ENCODE measurements at places on chromosomes 11 and 22.

GRCh38 chr11:67416416-67417335, 1.2 kb downstream of the CARNS1 start:
- DNase-seq, result peak; percentile 53

GRCh38 chr11:97751405-97751804, 1269.3 kb upstream of the CNTN5 start:
- DNase-seq, result no peak

DNA sequence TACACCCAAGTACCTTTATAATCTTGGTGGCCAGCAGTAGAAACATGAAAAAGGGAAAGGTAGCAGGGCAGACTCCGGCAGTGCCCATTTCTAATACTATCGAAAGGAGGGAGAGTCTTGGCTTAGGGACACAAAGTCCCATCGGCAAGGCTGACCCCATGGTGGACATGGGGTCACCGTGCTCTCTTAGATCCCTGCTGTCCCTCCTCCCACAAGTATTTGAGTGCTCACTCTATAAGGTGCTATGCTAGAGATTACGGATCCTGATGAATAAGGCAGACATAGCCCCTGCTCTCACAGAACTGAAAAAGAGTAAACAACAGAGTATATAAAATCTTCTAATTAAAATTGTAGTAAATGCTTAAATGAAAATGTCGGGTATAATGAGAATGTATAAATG, 172.4 kb upstream of the PITPNB start:
- DNase-seq, result no peak

DNA sequence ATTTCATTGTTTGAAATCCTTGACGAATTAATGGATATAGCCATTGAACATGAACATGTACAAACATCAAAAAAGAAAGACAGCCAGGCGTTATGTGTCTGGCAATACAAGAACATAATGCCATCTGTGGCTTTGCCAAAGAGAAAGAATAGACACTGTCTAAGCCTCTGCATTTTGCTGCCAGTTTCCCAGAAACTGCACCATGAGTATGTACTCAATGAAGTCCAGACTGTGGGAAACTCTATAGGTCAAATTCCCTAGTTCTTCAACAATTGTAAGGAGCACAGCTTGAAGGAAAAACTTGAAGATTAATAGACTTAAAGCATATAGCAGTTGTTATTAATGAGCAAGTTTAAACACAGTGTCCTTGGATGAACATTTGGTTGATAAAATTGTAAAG, 71.3 kb downstream of the BBOX1 start:
- DNase-seq, result no peak

DNA sequence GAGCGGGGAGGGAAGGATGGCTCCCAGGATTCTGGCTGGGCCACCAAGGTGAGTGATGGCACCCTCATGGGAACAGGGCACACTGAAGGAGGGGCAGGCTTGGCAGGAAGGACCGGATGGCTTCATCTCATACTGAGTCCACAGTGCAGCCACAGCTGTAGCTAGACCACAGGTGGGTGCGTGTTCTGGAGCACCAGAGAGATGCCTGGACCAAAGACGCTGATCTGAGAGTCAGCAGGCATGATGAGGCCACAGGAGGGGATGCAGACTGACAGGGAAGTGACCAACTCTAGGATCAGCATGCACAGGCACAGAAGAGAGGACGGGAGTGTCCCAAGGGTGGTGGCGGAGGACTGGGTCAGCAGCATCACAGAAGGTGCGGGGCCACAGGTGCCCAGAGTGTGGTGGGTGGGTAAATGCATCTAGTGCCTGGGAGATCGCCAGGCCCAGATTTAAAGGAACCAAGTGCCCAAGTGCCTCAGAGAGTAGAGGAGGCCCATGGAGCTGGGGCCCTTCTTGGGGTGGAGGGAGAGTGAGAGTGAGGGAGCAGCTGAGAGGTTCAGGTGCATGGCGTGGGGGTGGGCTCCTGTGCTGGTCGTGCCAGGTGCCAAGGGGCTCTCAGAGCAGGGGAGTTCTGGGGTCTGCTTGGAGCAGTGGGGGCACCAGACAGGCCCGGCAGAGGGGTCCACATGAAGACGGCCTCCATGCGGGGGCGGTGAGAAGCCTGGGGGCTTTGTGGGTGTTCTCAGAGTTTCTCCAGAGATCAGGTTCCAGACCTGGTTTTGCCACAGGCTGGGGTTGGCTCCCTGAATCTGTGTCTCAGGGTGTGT, 113.7 kb downstream of the CEP164 start:
- no peak for DNase-seq

DNA sequence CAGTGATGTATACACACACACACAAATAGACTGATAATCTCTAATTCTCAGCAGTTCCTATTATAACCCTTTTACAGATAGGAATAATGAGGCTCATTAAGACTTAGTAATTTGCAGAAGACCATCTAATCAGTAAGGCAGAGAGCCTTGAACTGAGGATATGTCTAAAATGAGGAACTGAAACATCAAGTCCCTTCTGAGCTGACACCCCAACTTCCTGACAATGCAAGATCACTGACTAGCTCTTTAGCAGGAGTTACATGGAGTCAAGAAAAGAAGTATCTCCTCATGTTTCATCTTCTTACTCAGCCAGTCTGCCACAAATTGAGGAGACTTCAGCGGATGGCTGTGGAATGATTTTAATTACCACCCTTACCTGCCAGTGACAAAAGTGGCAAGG, 193.0 kb downstream of the MSANTD4 start:
- no peak for DNase-seq

DNA sequence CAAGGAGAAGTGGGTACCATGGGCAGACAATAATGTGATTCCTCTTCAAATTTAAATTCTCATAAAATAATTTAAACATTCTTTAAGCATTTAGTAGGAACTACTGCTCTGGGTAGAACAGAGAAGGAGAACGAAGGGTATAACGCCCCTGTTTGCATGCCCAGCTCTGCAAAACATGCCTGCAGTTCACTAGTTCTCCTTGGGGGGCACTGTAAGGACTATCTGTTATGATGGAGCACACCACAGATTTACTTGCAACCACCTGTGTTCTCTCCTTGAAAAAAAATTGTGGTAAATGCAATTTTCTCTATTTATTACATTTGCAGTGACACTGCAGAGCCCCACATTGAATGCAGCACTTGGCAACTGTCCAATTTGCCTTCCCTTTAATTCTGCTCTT, 100.3 kb downstream of the GUCY1A2 start:
- no peak for DNase-seq

- no peak for DNase-seq
Measured at GRCh38 chr22:29459773-29460172, 20.2 kb upstream of the NEFH start.

DNA sequence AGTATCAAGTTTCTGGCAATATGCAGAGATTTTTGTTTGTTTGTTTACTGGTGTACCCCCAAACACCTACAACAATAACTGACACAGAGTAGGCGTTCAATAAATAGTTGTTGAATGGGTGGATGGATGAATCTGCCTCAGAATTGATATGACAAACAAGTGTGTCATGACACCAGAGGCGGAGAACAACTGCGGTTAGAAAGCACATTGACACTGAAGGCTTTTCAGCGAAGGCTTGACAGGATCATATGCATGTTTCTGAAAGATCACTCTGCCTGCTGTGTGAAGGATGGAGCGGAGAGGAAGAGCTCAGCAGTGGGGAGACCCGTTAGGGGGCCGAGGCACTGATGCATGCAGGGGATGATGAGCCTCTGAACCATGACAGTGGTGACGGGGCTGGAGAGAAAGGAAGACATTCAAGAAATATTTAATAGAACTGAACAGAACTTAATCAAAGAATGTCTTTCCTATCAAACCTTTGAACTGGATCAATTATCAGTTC, 108.5 kb upstream of the USP47 start:
- DNase-seq, result no peak

- DNase-seq, result peak; percentile 19
Measured at GRCh38 chr22:42856179-42856864, 751 bp downstream of the ARFGAP3 start.
